Stimulated activated CD4-positive, alpha-beta T cell treated with anti-CD3 and anti-CD28 coated beads, Interleukin-1b, Interleukin-23, amount 100 ng/mL, for 24 hours (primary cell): ENCODE measurements at places on chromosomes 2 and 18.

DNA sequence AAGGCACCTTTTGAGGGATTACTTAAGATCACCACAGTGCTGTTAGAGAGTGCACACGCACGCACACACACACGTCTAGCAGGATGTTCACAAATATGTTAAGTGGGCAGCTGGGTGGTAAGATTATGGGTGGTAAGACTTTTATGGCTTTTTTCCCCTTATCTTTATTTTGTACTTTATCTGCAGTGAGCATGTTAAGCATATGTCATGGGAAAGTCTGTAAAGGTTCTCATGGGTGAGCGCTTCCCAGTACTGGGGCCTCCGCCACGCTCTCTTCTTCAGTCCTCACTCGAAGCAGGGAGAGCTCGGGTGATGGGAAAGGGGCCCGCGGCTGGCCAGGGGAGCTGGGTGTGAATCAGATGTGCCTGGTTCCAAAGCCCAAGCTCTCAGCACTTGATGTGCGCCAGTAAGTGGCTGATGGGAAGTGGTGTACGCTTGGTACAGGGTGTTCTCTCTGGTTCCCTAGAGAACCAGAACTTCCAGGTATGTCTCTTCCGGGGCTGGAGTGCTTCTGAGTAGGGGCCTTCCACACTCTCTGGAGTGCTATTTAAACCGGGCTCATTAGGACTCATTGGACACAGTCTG lies 83.9 kb upstream of the YWHAQ start:
- DNase-seq = no peak

GRCh38 chr2:145290986-145291385 lies 771.1 kb upstream of the ZEB2 start:
- DNase-seq = no peak

- no peak for DNase-seq
Observed at GRCh38 chr2:105487142-105488069, 88.6 kb upstream of the FHL2 start.

GRCh38 chr2:184566716-184567115 lies 31.6 kb upstream of the ZNF804A start:
- no peak for DNase-seq

- no peak for DNase-seq
Observed at GRCh38 chr2:147542351-147542750, 302.5 kb upstream of the ACVR2A start.

DNA sequence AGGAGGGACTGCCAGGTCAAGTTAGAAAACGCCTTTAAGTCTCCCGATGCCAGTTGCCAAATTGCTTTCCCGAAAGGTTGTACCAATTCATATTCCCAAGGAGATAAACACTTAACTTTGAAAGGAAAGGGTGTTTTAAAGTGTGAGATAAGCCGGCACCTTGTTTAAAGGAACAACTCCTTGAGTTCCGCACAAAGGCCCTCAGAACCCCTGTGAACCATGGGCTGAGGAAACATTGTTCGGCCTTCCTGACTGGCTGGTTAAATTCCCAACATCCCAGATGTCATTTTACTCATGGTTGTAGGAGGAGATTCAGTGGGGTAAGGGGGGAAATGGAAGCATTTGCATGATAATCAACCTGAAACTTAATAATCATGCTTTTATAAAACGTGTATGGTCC lies 126.6 kb downstream of the BCL11A start:
- DNase-seq = no peak

GRCh38 chr2:147639891-147640290 lies 204.9 kb upstream of the ACVR2A start:
- DNase-seq = no peak

- DNase-seq = no peak
Observed at GRCh38 chr2:25936889-25937545, 45.3 kb downstream of the KIF3C start.

- no peak for DNase-seq
Observed at GRCh38 chr2:110115291-110116032, at the start of gene MALL. Gene MALL (minus strand): TSS chr2:110115822. CDS start chr2:110115792, 30 bp downstream.

DNA sequence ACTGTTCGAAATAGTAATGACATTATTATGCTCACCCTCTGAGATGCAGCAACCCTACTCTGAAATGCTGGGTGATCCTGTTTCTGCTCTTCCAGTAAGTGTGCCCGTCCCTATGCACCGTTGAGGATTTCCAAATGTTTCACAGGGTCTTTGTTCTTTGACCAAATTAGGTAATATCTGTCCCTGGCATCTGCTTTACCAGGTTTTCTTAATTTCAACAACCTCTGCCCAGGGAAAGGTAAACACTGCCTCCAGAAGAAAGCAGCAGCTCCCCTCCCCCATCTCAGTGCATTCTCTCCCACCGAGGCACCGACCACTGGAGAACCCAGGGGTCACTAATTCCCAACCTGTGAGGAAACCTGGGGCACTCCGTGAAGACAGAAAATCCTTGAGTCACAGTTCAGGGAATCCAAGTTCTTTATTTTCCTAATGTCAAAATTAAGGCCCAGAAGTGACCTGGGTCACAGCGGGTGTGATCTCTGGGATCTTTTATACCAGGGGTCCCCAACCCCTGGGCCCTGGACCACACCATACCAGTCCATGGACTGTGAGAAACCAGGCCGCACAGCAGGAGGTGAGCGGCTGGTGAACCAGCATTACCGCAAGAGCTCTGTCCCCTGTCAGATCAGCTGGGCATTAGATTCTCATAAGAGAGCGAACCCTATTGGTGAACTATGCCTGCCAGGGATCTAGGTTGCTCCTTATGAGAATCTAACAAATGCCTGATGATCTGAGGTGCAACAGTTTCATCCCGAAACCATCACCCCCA lies 1.2 kb upstream of the GRB14 start:
- DNase-seq = no peak

- peak; percentile 25 for DNase-seq
Observed at GRCh38 chr2:241271706-241272302, 43.7 kb downstream of the HDLBP start.

GRCh38 chr2:200033929-200034328 lies 78.5 kb downstream of the MAIP1 start:
- no peak for DNase-seq

GRCh38 chr2:235000426-235001236 lies 48.8 kb downstream of the SH3BP4 start:
- DNase-seq = no peak

DNA sequence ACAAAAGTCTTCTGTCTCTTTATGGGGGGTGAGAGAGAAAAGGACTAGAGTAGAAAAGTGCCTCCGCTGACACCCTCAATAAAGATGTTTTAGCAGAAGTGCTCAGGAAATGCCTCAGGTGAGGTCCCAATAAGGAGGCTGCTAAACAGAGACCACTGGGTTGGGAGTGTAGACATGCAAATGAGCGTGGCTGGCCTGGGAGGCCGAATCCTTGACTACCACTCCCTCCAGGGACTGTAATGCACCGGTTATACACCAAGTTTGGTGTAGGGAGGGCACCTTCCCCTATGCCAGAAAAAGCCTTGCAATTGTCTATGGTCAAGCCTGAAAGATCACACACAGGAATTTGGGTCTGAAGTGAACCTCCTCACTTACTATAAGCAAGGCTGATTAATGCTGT lies 1.8 kb downstream of the TMX3 start:
- no peak for DNase-seq

DNA sequence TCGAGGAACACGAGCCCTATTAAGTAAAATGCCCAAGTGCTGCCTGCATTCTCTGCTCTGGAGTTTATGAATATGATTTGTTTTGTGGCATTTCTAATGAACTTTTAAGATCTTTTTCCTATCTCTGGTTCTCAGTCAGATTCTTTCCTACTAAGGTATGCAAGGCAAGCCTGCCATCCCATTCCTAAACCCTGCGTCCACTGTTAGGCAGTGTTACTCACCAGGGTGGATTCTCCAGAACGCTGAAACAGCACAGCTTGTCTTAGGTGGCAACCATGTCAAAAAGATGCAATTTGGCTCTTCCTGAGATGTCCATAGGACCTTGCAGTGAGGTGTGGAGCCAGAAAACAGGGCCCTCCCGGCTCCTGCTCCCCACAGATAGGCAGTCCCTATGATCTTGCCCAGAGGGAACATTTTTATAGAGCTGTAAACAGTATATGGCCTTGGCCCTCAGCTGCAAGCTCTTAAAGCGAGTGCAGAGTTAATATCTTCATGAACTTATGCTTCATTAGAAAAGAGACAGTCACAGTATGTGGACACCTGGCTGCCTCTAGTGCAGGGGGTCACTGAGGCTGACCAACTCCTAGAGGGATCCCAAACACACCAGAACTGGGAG lies 84.4 kb downstream of the TPGS2 start:
- no peak for DNase-seq

DNA sequence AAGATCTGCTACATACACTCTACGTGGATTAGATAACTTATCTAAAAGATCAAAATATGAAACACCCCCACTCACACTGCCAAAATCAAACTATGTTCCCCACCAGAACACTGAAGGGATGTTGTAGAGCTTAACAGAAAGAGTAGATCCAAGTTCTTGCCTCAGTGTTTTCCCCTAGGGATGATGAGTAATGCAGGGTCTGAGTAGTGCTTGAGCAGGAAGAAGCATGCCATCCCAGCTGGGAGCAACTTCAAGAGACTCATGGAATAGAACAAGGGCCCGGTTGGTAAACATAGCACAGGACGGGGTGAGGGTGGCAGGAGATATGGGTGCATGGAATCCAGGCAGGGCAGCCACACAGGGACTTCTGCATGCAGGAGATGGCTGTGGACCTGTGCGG lies 74.3 kb downstream of the SNTG2 start:
- DNase-seq = no peak

DNA sequence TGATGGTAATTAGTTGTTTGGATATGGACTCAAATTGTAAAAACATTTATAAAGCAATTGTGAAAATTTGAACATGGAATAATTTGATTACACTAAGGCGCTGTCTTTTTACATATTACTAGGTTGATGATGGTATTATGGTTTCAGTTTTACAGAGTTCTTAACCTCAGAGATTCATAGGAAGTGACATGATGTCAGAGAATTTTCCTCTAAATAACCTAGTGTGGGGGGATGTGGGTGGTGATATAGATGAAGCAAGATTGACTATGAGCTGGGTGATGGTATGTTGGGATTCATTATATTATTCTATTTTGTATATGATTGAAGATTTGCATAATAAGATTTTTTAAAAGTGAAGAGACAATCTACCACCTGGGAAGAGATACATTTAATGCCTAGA lies 45.9 kb upstream of the ATP5MC3 start:
- DNase-seq = no peak

- no peak for DNase-seq
Observed at GRCh38 chr18:56307354-56308170, 330.8 kb downstream of the TXNL1 start.

- DNase-seq = no peak
Observed at GRCh38 chr2:191629001-191629453, 48.9 kb upstream of the NABP1 start.

- no peak for DNase-seq
Observed at GRCh38 chr2:231781798-231782726, 980 bp upstream of the PDE6D start.

GRCh38 chr2:45209875-45210274 lies 200.6 kb upstream of the SIX2 start:
- DNase-seq = no peak

DNA sequence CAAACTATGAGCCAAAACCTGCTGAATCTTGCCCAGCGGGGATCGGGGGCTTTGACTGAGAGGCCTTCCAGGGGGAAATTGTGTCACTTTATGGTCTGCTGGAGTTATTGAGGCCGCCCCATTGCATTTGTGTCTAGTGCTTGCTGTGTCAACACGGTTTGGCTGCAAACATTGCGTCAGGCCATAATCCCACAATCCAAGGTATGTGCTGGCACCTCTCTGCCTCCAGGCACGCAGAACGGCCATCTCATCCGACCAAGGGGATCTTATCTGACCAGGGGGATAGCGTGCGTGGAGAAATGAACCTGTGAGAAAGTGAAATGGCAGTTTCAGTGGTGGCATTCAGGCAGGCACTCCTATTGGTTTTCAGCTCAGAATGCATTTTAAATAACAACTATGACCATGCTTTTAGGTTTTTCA lies 18.1 kb upstream of the LYPD6B start:
- DNase-seq = no peak

GRCh38 chr2:158539176-158540005 lies 82.6 kb downstream of the PKP4 start:
- DNase-seq = no peak

DNA sequence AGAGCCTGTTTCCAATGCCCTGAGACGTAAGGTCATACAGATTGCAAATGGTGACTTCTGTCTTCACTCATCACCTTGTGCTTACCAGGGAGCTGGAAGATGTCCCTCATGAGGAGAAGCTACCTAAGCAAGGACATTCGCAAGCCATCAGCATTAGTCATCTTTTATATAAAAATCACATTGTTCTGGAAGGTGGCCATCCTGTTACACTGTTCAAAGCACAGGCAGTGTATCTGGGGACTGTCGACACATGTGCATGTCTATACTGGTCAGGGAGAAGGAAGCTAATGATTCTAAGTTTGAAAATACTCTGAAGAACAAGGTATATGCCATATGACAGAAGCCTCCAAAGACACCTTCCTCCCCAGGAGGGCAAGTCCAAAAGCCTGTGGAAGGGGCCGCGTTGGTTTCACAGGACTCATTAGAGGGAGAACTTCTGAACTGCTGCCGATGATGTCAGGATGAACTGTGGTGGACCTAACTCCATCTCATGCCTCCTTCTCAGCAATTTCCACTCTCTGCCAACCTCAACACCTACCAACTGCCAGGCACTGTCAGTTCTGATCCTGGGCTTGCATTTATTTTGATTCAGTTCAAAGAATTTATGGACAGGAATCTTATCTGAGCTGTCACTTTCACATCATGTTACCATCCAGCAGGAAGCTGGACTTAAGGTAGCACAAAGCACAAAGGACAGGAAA lies 39.4 kb downstream of the DNER start:
- DNase-seq = no peak

DNA sequence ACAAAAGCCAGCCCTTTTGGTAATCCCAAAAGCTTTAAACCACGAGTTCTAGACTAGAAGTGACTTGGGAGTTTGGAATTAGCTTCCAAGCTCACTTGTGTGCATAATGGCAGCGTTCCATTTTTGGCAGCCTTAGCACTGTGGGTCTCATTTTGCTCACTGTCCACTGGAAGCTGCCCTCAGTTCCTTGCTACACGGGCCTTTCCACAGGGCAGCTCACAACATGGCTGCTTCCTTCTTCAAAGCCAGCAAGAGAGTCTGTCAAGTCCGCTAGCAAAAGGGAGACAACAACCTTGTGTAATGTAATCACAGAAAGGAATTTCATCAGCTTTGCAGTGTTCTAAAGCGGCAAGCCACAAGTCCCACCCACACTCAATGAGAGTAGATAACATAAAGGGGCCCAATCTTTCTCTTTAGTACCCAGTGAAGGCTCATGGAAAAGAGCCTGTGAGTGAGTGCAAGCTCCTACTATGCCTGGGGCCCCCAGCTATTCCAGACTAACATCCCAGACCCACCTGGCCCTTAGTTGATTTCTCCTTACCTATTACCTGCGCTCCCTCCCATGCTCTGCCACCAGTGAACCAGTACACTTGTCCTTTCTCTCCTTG lies 239.7 kb upstream of the FBXO11 start:
- no peak for DNase-seq

- DNase-seq = no peak
Observed at GRCh38 chr2:105514576-105514975, 115.7 kb upstream of the FHL2 start.

DNA sequence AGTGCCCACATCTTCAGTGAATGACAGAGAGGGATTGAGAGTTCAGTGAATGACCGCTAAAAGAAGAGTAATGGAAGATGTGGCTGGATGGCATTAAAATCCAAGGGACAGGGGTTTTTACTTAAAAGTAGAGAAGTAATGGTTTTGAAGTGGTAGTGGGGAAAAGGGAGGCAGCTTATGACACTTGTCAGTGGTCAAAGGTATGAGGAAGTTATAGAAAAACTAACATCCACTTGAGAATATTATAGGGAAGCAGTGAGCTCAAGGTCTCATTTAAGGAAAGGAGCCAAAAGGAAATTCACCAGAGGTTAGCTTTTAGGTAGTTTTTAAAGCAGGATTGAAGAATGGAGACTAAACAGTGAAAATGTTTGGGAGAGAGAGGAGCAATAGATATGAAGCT lies 24.3 kb downstream of the CDK15 start:
- DNase-seq = no peak
